ENCODE measurements at places on chromosomes 6 and 20.

- no peak for DNase-seq
Measured at GRCh38 chr20:22100686-22101085, 395.2 kb downstream of the PAX1 start.

DNA sequence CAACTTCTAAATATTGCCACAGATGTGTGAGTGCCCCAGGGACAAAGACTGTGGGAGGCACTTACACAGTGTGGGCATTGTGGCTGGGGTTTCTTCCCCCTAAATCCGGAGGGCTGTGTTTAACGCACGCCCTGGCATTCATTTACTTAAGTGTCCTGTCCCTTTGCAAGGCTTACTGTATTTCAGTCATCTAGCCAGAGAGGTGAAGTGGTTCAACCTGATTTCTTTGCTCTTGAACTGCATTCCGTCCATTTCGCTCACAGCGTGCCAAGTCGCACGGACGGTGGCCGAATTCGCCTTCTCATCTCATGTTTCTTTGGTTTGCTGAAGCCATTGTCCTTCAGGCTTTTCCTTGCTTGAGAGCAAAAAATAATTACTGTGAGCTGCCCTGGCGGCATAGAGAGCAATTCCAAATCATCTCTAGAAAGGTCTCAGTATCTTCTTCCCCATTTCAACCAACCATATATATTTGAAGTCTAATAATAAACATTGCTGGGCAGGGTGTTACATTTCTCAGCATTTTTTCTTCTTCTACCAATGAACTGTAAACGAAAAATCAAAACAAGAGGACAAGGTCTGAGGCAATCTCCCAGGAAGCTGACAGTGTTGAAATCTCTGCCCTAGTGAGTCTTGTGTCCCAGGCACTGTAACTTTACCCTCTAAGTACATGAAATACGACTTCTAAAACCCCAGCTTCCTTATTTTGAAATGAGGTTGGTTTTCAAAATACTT lies 16.9 kb downstream of the SYTL3 start:
- no peak for DNase-seq

DNA sequence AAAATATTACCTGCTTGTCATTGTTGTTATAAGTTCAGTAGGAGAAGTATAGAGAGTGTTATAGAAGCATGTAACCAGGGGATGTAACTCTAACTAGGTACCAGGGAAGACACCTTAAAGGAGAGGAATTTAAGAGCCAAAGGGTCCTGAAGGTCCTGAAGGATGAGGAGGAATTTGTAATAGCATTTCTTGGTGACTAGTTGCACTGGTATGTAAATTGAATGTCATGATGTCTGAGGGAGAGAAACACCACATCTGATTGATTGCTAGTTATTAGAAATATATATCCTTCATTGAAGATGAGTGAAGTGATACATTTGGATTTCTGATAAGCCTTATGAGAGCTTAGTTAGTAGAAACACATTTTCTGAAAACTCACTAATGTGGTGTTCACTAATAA lies 643.8 kb downstream of the RFPL4B start:
- DNase-seq, result no peak

DNA sequence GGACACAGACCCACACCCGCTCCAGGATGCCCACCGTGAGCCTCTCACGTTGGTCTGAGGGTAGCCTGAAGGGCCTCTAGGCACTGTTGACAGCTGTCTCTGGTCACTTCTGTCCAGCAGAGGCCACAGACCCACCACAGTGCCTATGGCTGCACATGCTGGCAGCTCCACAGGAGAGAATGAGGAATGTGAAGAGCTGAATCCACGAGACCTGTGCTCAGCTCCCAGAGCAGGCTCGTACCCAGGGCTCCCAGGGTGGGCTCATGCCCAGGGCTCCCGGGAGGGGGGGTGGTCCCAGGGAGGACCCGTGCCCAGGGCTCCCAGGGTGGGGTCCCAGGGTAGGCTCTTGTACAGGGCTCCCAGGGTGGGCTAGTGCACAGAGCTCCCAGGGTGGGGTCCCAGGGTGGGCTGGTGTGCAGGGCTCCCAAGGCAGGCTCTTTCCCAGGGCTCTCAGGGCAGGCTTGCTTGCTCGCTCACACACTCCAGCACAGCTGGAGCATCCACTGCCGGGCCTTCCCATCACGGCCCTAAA lies 201.0 kb downstream of the SYNDIG1 start:
- DNase-seq, result no peak

DNA sequence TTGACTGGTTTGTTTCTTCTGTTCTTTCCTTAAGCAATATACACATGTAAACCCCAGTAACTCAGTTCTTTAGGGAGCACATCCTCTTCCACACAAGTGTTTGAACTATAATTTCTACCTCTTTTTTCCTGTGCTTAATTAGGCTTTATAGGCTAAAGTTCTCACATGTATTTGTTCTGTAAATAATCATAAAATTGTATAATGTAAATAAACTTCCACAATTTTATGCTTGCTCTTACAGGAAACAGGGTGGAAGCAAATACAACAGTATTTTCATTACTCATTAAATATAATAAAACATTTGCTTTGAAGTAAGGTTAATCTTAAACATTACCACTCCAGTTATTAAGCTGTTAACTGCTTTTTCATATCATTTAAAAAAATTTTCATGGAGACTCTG lies 26.9 kb downstream of the GPRC6A start:
- DNase-seq, result no peak

GRCh38 chr20:15113144-15113773 lies 775.8 kb upstream of the FLRT3 start:
- no peak for DNase-seq

DNA sequence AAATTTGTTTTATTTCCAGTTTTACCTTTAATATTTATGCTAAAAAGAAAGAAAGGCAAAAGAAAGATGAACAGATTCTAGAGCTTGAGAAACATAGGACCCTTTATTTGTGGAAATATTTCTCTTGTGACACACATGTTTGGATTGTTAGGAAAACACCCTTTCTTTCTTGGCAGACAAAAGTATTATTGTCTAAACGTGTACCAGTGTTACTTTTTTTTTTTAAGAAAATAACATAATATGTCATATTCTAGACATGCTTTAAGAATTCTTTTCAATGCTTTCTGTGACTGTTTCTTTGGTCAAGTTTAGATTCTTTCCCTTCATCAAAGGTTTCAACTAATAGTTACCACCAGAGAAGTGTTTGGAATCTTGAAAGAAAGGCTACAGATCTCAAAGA lies 183.4 kb upstream of the CNR1 start:
- no peak for DNase-seq

DNA sequence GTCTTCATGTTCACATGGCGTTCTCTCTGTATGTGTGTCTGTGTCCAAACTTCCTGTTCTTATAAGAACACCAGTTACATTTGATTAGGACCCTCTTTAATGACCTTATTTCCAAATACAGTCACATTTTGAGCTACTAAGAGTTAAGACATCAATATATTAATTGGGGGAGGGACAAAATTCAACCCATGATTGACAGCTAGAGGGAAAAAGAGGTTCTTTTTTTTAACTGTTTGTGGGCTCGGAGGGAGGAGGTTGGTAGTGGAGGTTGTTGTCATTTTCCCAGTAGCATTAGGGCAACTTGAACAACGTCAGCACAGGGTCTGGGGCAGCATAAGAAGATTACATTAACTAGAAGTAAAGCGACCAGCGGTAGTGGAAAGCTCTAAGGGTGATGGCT lies 2.3 kb upstream of the GMDS start:
- no peak for DNase-seq

DNA sequence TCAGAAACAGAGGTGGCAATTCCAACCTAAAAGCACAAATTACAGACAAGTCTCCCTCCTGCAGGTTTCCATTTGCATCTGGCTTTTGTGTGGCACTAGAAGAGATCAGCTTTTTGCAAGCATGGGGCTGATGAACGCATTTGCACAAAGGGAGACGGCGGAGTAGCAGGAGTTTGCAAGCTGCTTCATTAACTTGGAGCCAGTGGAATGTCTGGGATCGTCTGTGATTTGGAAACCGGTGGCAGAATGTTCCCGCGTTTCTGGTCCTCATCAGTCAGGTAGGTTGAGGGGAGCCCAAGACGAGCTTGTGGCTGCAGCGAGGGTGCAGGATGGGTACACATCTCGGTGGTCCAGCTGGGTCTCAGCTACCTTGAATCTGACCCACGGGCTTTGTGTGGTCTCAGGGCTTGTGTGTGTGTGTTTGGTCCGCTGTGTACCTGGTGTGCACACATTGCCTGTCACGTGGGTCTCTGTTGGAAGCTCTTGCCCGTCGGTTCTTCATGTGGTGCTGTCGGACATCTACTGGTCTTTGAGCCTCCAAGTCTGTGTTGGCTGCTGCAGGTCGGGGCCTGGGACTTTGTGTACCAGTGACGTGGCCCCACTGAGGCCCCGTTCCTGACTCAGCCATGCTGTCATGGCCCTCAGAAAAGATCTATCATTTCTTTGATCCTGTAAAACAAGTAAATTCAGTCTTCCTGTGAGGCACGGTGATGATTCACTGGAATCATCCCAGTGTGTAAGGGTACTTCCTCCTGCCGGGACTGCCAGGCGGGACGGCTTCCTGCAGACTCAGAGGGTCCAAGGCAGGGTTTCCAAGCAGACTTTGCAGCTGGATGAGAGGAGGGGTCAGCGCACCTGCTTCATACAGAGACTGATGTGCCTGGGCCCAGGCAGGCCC lies 12.4 kb upstream of the MYT1 start:
- DNase-seq, result no peak

GRCh38 chr6:82494367-82494766 lies 130.8 kb downstream of the TPBG start:
- DNase-seq, result no peak

- DNase-seq, result no peak
Measured at GRCh38 chr6:152634773-152635172, 2.4 kb downstream of the SYNE1 start.

DNA sequence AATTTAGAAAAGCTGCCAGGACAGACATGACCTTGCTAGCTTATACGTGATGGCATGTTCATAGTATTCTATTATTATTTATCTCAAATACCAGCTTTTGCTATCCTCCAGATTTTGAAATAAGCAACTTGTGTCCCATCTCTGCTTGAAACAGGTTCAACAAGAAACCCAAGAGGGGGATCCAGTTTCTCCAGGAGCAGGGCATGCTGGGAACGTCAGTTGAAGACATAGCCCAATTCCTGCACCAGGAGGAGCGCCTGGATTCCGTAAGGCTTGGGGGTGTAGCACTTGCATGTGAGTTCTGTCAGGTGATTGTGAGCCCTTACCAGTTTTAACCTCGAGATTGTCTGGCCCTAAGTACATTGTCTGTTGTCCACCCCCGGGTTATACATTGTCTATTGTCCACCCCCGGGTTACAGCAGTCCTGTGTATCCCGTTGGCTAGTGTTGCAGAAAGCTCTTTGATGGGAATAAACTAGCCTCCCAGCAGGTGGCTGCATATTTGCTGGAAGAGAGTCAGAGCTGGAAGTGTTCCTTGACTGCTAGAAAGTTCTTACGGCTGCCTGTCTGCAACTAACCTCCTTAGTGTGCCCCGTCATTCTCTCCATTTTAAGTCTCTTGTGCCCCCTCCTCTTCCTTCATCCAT lies 61.4 kb upstream of the CSE1L start:
- DNase-seq, result no peak

DNA sequence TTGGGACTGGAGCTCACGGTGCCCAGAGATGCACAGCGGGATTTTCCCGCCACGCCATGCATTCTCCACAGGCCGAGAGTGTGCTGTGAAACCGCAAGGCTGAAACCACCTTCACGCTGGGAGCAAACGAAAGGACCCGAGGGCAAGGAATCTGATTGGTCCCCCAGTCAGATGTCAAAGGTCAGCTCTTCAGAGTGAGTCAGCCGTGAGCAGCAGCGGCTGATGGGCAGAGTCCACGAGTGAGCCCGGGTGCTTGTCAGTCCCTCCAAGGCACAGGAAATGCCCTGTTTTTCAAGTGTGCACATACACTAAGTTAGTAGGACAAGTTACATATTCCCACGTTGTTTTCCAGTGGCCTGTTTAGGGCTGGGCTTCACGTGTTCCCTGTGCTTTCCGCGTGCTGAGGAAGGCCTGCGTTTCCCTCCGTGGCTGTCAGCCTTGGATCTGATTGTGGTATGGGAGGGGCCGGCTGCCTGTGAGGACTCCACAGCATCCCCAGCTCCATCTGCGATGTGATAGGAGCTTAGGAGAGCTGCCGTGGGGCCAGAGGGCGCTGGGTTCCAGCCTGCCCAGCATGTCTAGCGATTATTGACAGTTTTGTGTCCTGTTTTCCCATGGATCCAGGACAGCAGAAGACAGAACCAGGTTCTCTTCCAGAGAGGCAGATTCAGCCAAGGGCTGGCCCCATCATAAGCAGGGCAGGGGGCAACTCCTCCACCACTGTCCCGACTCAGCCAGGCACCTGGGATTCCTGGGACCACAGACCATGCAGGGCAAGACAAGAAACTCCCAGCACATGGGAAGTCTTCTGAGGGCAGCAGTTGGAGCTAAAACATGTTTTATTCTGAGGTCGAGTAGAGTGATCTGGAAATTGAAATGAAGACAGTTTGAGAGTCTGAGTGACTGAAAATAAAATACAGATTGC lies 38.2 kb upstream of the FRMD1 start:
- no peak for DNase-seq

DNA sequence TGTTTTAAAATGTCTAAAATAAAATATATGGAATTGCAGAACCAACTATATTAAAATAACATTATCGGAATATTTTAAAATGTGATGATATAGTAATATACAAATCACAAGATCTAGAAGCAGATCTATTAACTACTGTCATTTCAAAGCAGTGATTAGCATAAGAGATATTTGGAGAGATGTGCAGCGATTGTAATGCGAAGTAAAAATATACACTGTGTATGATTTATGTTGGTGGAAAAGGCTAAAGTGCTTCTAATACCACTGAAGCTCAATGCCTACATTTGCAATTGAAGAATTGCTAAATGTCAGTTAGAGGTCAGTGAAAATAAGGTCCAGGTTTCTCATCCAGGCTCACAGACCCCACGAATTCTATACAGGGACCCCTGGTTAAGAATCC lies 248.6 kb upstream of the PLN start:
- DNase-seq, result no peak

DNA sequence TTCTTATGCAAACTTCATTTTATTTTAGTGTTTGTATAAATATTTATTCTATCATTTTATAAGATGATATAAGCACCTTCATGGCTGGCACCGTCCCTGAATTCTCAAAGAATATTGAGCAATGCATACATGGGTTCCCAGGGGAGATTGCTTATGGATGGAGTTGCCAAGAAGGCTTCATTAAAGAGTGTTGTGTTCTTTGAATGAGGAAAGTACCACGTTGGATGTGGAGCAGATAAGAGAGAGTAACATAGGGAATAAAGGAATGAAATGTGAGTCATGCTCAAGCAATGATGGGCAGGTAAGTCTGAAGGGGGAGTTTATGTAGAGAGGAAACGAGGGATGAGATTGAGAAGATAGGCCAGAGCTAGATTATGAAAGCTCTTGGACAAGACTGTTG lies 10.3 kb downstream of the DSE start:
- no peak for DNase-seq

DNA sequence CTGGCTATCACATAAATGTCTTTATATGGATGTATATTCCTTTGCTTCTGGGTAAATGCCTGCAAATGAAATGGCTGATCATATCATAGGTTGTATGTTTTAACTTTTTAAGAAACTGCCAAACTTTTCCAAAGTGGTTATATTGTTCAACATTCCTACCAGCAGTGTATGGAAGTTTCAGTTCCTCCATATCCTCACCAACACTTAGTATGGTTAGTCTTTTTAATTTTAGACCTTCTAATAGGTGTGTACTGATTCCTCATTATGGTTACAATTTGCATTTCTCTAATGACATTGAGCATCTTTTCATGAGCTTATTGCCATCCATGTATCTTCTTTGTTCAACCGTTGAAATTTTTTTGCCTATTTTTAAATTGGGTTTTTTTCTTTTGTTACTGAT lies 155.4 kb downstream of the ZFAND3 start:
- no peak for DNase-seq

All from GM12878 (cell line).